Tibial artery (tissue), 4 donors: ENCODE measurements at places on chromosomes 16 and 17.
A peak's percentile ranks its signal among the peaks of the same experiment; 100 is the strongest.

DNA sequence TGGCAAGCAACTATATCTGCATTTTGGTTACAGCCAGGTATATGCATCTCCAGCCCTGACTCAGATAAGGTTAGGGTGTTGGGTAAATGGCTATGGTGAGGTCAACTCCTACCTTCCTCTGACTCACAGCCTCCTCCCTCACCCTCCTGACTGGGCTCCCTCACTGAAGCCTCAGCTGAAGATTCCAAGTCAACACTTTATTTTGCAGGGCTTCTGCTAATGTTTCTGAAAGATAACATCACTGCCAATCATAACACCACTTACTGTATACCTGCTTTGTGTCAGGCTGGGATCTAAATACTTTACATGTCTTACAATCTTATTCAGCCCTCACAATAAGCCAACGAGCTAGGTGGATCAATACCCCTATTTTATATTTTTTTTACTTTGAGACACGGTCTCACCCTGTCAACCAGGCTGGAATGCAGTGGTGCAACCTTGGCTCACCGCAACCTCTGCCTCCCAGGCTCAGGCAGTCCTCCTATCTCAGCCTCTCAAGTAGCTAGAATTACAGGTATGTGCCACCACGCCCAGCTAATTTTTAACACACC lies 47.8 kb upstream of the GCSH start:
- no peak for DNase-seq

- DNase-seq, result no peak
These were observed 1.0 kb upstream of the GCSH start for GRCh38 chr16:81097230-81097629.

GRCh38 chr17:55236316-55236715 lies 28.4 kb upstream of the HLF start:
- no peak for DNase-seq

- DNase-seq, result no peak
These were observed 105.4 kb downstream of the FTO start for GRCh38 chr16:53809088-53809932.

GRCh38 chr17:57255776-57256681 lies at the start of gene MSI2:
Gene MSI2 (plus strand): TSS chr17:57256523. CDS start chr17:57256743, 220 bp downstream.
- DNase-seq, result peak; percentile 96

DNA sequence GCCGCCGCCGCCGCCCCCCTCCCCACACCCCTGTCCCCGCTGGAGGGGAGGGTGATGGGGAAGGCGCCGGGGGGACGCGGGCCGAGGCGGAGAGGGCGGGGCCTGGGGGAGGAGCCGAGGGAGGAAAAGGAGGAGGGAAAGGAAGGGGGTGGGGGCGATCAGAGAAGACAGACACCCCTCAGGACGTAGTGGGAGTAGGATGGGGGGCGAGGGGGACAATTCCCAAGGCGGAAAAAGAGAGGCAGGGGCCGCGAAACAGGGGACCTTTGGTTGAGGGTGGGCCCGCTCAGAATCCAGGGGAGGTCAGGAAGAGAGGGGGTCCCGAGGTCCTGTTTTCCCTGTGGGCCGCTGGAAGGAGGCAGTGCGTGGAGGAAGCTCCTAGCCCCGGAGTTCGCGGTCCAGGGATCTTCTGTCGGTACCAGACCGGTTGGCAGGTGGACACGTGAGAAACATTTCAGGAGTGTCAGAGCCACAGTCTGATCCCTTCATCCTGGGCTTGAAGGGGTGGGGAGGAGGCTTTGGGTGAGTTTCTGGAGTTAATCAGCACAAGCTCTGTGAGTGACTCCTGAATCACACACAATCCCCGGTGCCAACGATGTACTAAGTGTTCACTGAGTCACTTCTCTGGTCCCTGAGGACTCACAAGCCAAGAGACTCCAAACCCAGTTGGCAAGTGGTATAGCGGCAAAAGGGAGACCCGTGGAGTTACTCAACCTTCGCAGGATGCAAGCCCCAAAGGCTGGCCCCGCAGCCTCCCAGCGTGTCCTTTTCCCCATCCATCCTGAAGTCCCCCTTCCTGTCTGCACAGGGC lies at the start of gene XYLT1:
XYLT1 (minus strand) TSS at position 53 of the 811 bp plus-strand sequence. CDS start 164 bp downstream, outside the sequence.
- DNase-seq, result peak; percentile 96

GRCh38 chr17:17151055-17151454 lies 55.1 kb downstream of the PLD6 start:
- DNase-seq, result no peak

- no peak for DNase-seq
These were observed 70.5 kb downstream of the AATF start for GRCh38 chr17:37019117-37019740.

DNA sequence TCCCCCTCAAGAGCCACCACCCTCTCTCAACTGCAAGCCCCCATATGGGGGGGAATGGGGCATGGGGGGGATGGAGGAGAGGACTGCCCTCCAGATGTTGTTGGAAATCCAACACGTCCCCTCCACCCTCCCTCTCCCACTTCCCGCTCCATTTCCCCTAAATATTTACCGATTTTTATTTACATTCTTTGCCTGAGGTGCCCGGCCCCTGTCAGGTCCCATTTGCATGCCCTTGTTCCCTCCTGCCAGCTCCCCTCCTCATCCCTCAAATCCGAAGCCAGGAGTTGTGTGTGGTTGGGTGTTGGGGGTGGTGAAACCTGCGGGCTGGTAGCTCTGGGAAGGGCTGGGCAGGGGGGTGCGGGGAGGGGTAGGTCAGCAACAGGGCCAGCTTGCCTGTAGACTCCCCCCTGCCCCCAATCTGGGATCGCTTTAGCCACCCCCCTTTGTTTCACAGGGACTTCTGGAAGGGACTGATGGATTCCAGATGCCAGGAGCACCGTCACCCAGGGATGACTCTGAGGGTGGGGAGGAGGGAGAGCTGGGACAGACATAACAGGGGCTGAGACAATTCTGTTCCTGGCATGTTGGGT lies 39.7 kb upstream of the NGFR start:
- no peak for DNase-seq

DNA sequence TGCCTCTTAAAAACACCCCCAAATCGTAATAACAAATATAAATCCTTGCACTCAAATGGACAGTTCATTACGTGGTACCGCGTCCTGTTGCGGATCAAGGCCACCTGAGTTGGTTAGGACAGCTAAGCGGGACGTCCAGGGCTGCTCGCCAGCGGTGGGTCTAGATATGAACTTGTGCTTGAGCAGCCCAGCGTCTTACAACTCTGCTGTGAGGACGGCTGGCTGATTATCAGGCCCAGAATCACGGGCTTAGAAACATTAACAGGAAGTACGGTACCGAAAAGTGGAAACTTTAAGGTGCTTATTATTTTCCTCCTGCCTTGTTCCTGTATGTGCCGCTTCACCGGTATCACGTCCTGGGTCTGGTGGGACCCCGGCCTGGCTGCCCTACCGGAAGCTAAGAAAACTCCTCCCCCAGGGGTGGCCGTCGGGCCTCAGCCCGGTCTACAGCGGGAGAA lies 832 bp upstream of the SRRM2 start:
- no peak for DNase-seq

DNA sequence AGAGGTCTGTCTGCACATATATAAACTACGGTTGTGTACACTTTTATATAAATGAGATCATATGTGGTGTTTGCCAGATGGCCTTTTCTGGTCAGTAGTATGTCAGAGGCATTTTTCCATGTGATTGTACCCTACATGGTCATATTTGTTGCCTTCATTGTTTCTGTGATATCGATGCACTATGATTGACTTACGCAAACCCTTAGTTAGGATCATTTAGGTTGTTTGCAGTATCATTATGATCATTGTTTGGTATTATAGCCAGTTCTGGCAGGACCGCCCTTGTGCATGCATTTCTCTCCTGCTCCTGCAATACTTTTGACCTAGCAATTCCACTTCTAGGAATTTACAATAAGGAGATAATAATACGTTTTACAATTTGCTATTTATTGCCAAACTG lies 169.1 kb downstream of the MSI2 start:
- DNase-seq, result no peak

DNA sequence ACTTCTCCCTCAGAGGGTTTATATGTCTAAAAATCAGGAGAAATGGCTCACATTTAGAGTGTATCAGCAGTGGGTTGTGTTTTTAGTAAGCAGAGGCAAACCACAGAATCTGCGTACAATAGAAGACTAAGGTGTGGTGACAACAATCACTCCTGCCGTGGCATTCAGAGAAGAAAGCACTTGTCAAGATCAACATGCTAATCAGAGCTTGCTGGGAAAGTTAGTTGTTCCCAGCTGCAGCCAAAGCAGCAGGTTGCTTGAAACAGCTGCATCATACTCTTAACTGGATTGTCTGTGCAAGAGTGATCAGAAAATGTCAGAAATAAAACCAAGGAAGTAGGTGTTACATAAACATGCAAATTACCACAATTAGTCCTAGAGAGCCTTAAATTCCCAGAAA lies 616.4 kb downstream of the CDH8 start:
- no peak for DNase-seq

DNA sequence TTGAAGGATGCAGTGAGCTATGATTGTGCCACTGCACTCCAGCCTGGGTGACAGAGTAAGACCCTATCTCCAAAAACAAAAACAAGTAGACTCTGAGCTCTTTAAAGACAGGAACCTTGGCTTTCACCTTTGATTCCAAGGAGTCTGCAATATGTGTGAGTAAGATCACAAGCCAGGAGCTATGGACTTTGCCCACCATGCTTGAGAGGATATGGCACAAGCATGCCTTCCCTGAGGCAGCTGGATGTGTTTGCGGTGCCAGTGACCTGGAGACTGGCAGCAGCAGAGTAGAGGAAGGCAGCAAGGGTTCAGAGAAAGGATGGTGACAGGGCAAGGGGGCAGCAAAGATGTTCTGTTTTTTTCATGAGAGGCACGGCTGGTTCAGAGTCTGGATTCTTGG lies 14.5 kb upstream of the PRKCA start:
- DNase-seq, result no peak

DNA sequence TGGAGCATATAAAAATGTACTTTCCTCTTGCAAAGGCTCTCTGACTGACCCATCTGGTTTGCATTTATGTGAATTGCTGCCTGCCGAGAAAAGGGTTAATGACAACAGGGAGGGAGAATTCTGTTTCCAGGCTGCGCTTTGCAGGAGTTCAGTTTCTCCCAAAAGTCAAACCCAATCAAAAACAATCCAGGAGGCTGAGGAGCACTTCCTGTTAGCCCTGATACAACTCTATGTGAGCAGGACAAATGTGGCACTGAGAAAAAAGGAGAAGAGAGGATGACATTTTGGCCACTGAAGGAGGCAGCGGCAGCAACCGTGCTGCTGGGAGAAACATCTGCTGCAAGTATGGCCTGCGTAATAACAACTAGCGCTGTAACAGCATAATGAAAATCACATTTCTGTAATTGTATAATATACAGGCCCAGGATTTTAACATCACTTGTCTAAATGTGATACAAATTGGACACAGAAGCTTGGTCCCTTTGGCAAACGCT lies 26.8 kb upstream of the ELAC2 start:
- DNase-seq, result no peak

- no peak for DNase-seq
These were observed 41.1 kb downstream of the NDEL1 start for GRCh38 chr17:8476741-8477140.

DNA sequence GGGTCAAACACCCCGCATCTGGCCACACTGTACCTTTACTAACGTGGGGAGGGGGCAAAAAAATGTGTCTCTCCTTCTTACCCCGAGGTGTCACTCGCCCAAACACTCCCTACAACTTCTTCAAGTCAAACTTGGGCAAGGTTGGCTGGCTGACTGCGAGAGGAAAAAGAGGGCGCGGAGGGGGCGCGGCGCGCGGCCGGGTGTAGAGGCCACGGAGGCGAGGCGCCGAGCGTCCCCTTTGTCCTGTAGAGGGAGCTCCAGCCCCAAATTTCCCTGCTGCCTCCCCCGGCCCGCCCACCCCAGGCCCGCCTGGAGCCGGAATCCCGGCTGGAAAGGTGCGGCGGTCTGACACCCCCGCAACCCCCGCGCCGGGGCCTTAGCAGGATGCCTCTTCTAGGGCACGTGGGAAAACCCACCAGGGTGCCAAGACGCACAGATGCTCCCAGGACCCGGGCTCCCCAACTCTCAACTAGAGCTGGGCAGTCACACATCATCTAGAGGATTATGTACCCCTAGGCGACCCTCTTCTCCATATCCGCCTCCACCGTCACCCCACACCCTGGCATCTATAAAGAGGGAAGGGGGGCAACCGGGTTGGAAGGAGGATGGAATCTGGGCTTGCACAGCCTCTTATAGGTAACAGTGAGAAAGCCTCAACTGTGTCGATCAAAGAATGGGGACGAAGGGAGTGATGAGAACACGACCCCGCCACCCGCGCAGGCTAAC lies 4.2 kb downstream of the IRX3 start:
- DNase-seq, result peak; percentile 63

GRCh38 chr16:57976331-57976796 lies 5.4 kb upstream of the CNGB1 start:
- no peak for DNase-seq

GRCh38 chr17:40306395-40306794 lies 2.6 kb upstream of the RARA start:
- no peak for DNase-seq

DNA sequence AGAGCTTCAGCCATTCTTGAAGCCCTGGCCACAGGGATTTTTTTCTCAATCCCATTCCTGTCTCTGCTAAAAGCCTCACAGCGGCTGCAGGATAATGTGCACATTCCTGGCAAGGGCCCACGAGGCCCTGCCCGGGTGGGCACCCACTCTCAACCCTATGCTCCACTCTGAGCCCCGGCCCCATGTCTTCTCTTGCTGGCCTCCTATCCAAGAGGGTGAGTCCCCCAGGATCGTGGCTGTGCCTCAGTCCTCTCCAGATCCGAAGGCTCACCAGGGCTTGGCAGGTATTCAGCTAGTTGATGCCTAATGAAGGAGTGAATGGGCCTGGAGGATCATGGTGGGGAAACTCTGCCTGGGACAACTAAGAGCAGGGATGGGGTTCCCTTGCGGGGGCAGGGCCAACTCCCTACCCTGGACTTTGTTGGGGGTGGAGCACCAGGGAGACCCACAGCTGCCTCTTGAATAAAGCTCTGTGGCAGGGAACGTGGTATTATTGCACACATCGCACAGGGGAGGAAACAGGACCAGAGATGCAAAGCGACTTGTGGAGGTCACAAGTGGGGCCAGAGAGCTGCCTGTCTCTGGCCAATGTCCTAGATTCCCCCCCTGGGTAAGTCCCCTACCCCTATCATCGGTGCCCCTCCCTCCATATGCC lies 5.4 kb downstream of the ARHGAP27 start:
- no peak for DNase-seq

DNA sequence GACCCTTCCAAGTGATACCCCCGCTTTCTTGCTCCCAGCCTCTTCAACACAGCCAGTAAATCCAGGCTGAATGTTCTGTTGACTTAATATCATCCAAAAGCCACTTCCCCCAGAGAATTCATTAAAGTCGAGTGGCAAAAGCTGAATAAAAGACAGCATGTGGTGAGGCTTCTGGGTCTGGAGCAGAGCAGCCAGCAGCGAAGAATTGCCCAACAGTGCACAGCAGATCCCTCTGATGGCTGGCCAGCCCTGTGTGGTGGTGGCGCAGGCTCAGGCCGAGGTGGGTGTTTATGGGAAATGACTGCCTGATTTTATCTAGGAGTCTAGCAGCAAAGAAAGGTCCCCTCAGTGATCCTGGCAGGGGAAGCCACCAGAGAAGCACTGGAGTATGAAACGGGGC lies 30.3 kb upstream of the RCVRN start:
- peak; percentile 75 for DNase-seq
